ENCODE measurements at places on chromosomes 5 and 9.

DNA sequence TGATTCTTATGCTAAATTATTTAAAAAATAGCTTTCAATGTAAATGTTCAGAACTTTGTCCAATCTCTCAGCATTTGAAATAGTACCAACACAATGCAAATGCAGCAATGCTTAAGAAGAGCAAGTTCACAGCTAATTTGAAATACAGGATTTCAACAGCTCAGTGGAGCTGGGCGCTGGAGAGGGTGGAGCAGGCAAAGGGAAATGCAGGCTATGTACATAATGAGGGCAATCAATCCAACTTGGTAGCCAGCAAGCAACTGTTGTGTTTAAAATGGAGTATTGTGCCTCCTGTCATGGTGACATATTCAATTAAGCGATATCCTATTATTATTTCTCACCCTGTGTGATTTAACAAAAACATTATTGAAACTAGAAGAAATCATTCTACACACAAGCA, 568.8 kb downstream of the PSAT1 start:
- DNase-seq: no peak

DNA sequence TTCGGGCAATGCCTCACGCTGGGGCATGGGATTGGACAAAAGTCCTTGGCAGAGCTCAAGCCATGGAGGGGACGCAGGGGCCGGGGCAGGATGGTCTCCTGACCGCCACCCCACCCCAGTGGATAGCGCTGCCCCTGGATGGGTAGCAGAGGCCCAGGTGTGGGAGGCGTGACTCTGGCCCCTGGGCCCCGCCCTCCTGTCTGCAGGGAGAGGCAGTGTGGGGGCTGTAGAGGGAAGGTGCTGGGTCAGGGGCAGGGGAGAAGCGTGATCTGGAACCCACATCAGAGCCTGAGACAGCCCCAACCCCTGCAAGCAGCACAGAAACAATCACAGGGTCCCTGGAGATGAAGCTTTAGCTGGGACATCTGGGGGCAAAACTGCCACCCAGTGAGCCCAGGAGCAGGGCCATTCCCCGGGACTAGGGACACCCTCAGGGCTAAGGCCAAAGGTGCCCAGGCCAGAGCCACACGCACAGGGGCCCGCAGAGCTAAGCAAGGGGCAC, 36.2 kb downstream of the NACC2 start:
- peak; percentile 39 for DNase-seq

- DNase-seq: no peak
These were observed 231.8 kb downstream of the PIK3R1 start for GRCh38 chr5:68447136-68447929.

DNA sequence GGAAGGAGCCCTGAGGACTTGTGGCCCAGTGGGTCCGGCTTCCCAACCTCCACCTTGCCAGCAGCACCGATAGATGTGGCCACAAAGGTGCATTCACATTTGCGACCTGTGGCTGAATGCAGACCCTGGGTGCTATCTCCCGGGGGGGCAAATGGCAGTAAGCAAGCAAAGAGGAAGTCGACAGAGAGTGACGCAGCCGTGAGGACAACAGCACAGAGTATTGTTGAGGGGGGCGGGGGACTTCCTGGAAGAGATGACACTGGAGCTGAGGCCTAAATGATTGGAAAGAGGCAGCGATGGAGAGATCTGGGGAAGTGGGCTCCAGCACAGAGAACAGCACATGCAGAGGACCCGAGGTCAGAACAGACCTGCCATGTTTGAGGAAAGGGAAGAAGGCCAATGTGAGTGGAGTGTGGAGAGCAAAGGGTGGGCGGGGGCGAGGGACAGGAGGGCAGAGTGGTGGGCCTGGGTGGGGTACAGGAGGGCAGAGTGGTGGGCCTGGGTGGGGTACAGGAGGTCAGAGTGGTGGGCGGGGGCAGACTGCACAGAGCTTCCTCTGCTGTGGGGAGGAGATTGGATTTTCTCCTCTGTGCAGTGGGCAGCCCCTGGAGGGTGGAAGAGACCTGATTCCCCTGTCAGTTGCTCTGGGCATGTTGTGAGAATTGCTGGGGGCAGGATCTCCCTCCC, 42.6 kb downstream of the ADAMTS2 start:
- DNase-seq: no peak

DNA sequence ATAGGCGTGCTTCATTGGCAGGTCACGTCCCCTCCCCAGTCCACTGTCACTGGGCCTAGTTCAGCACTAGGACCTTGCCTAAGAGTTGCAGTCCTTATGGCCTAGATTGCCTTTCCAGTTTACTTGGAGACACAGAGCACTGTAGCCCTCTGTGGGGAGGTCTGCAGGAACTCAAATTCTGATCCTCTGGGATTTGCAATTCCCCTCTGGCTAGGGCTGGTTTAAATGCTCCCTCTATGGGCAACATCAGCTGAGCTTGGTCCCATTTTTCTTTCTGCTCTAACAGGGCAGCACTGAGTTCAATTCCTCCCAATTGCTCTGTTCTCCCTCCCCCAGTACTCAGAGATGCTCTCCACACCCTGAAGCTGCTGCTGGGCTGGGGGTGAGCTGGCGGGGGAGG, 358.2 kb downstream of the HTR1A start:
- no peak for DNase-seq

GRCh38 chr5:170100066-170100943, 5.4 kb upstream of the FOXI1 start:
- DNase-seq: peak; percentile 95

- DNase-seq: no peak
These were observed 8.9 kb upstream of the ACTBL2 start for GRCh38 chr5:57491369-57491965.

GRCh38 chr5:85931220-85931619, 686.5 kb upstream of the COX7C start:
- no peak for DNase-seq

DNA sequence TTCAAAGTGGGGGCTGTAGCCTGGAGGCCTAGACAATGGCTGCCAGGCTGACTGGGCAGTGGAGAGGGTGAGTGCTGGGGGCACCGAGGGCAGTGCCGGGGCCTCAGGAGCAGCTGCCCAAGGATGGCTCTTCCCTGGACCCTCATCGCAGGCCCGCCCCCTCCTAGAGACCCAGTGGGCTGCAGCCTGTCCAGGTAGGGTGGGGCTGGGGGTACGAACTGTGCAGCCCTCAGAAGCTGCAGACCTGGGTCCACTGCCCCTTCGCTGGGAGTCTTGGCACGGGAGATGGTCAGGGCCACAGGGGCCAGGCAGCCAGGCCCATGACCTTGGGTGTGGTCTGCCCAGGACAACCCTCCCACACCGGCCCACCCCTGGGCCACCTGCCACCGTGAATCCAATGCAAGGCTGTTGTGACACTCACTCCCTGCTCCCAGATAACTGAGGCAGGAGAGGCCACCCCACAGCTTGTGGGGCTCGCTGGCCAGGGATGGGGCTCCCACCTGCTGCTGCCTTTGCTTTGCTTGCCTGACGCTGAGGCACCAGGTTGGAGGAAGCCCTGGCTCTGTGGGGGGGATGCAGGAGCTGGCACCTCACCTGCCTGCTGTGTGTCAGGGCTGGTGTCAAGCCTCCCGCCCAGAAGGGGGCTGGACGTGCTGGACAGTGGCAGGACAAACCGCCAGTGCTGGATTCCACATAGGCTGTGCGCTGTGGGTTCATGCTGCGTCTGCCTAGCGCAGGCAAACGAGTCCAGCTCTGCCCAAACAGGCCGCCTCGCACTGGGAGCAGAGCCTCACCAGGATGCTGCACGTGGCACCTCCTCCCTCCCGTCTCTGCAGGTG, 23.1 kb upstream of the SLC9A3 start:
- peak; percentile 66 for DNase-seq

DNA sequence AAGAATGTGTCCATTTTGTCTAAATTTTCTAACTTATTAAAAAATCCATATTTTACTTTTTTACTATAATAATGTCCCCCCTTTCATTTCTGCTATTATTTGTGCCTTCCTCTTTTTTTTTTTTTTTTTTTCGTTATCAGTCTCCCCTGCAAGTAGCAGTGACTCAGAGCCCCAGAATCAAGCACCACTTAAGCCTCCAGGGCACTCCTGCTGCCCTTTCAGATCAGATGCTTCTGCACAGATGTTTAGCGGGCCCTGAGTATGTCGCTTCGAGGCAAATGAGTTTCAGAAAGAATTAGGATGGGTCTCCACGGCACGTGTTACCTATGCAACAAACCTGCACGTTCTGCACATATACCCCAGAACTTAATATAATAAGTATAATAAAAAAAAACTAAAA, 11.7 kb downstream of the MED7 start:
- DNase-seq: no peak

DNA sequence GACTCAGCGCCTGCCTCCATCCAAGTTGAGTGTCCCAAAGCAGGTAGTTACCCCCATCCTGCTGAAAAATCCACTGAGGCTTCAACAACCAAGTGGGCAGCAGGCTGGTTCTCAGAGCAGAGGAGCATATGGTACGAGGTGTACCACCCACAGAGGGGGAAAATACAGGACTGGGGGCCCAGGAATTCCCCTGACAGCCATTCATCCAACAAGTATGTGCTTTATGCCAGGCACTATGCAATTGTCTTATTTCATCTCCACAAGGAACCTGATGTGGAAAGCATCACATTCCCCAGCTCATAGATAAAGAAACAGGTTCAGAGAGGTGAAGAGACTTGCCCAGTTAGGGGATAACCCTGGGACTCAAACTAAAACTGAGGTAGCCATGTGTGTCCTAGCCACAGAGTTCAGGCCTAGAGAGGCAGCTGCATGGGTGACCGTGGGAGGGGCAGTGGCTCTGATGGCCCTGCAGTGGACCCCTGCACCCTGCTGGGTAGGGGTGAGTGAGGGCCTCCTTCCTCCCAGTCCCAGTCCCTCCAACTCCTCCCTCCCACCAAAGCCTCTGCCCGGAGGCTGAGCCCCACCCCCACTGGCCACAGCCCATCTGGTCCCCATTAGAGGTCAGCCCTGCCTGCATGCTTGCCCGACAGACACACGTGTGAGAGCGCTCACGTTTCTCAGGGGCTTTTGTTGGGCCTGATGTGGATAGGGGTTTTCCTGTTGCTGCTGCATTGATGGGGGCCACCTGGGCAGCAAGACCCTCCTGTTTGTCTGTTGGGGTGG, 11.5 kb downstream of the PDLIM4 start:
- DNase-seq: no peak

DNA sequence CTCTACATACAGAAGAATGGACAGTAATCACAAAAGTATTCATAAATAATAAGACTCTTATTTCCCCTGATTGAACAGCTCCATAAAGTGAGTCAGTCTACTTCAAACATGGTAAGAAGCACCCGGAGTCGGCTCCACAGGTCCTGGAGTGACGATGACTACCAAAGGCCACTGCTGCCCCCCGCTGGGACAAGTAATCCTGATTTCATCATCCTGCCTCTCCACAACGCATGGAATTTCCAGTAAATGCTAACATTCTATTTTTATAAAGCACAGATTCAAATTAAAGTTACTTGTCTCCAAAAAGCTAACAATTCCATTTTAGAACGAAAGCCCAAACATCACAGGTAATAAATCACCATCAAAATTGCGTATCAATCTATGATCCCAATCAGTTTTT, 16.2 kb downstream of the ATPSCKMT start:
- DNase-seq: peak; percentile 57

- no peak for DNase-seq
These were observed 122.1 kb downstream of the YIPF5 start for GRCh38 chr5:144048259-144048856.

- peak; percentile 92 for DNase-seq
These were observed 2.6 kb downstream of the OLFML2A start for GRCh38 chr9:124779368-124780059.

DNA sequence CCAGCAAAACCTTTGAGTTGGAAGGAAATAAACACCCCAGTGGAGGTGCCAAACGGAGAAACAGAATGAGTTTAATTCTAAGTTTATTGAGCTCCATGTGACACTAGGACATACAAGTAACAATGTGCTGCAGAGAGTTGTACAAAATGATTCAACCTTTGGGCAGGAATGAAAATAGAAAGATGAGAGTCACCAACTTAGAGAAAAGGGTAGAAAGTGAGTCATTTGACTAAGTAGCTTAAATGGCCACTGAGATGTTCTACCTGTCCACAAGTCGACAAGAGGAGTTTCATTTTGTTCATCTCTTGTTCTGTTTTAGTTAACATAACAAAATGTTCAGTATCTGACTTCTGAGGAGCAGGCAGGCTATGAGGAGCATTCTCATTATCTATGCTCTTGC, 284.7 kb downstream of the NR2F1-AS1 start:
- no peak for DNase-seq

- DNase-seq: no peak
These were observed 39.4 kb upstream of the GRAMD2B start for GRCh38 chr5:126383776-126384175.

GRCh38 chr9:16321461-16322119, 548.9 kb downstream of the BNC2 start:
- no peak for DNase-seq

DNA sequence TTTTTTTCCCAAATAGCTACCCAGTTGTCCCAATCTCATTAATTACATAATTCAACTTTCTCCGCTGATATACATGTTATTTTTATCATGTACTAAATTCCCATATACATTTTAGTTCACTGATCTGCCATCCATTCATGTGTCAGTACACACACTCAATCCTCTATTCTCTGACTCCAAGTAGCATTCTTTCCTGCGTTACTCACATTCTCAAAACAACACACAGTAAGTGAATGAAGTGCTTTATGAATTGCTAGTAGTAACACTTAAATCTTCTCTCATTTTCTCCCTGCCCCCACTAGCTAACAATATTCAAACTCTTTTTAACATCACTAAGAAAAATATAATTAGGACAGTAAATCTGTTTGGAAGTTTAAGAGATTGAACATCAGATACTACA, 8.9 kb downstream of the ZNF366 start:
- no peak for DNase-seq

- no peak for DNase-seq
These were observed 79.2 kb downstream of the MEGF10 start for GRCh38 chr5:127369796-127370195.

- peak; percentile 88 for DNase-seq
These were observed 2.0 kb upstream of the PFN3 start for GRCh38 chr5:177402271-177403043.

DNA sequence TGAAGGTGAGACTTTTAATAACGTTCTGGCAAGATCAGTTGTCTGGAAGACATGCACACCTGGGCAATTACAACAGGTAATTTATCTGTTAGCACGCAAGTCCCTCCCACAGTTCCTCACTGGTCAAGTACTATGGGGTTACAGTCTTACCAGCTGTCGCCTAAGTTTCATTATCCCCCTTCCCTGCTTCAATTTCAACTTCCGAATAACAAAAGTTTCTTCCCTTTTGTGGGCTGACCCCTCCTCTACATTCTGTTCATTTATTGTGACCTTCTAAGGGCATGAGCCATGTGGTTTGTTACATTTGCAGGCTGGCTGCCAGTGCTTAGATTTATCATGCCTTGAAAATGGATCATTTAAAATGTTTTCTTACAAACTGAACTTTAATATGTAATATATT, 16.5 kb downstream of the GAPT start:
- DNase-seq: no peak

Measured in kidney (tissue), 22 donors.